Ammon's horn (tissue), 1 donor: ENCODE measurements at places on chromosomes 3 and 15.

GRCh38 chr3:121431726-121432517 is 113.9 kb downstream of the POLQ start:
- peak; percentile 4 for DNase-seq

DNA sequence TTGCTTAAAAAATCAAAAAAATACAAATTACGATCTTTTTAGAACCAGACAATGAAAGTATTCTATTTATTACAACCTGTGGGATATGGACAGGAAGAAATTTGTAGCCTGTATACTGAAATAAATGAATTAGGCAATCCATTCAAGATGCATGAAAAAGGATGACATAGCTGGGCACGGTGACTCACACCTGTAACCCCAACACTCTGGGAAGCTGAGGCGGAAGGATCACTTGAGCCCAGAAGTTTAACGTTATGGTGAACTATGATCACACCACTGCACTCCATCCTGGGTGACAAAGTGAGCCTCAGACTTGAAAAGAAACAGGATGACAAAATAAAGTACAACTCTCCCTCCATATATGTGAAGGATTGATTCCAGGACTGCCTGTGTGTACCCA is 74.1 kb downstream of the MSL2 start:
- DNase-seq = no peak

DNA sequence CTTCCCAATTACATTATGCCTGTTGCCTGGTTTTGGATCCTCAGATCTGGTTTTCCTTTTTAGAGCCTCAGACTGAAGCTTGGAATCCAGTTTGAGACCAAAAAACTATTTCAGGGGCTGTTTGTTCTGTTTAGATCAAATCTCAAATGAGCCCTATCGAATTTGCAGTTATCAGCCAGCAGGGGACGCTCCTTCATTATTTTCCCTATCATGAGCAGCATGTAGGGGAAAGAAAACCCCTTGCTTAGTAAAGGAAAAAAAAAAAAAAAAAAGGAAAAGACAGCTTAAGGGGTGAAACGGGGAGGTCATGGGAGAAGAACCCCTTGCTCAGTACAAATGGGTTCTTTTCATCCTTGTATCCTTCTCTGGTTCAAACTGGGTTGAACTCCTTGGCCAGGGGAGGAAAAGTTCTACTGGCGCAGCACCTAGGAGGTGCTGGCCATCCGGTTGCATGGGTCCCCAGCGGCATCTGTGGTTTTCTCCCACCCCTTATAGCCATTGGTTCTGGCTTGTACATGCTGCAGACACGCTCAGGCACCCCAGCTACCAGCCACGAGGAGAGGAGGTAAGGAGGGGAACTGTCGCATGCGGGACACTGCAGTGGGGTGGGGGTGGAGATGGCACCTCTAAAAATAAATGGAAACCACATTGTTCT is 1375.1 kb upstream of the ALCAM start:
- no peak for DNase-seq

DNA sequence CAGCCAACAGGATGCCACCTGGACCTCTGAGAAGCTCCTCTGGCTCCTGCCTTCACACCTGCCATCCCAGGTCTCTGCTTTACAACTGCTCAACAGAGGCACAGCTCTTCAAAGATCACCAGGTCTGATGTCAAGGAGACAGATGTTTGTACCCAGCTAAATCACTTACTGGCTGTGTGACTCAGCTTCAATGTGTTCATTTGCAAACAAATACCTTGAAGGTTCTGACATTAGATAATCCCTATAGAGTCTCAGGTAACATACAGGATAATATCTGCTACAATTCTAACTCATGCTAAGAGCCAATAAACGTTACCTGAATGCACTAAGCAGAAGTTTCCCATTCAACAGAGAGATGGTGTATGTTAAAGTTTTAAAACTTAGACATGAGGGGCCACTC is 163.4 kb upstream of the IGF1R start:
- DNase-seq = no peak

DNA sequence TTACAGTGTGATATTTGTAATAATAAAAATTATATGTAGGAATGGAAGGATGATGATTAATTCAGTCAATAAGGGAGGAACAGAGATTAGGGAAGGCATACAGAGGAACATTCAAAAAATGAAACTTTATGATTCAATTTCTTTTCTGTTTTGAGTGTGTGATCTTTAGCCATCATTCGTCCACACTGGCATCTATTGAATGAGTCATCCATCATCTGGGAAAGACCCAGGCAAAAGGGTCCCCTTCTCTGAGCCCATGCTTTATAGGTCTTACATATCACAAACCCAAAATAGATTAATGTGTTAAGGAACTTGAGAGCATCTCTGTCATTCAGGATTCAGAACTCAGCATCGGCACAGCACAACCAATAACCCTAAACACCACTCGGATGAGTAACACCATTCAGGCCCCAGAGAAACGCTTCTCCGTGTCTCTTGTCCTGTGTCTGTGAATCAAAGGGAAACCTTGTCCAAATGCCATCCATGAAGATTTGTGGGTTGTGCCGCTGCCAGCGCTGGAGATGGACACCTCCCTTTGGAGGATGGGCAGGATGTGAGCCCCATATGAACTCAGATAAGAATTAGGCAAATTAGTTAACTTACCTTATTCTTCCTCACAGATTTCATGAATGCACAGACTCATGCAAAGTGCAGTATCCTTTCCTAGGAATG is 21.7 kb upstream of the TPM1 start:
- DNase-seq = no peak

- DNase-seq = peak; percentile 48
These were observed 104.8 kb upstream of the RAD18 start for GRCh38 chr3:9068051-9068450.

- DNase-seq = no peak
These were observed 256.7 kb upstream of the SATB1 start for GRCh38 chr3:18681818-18682345.

DNA sequence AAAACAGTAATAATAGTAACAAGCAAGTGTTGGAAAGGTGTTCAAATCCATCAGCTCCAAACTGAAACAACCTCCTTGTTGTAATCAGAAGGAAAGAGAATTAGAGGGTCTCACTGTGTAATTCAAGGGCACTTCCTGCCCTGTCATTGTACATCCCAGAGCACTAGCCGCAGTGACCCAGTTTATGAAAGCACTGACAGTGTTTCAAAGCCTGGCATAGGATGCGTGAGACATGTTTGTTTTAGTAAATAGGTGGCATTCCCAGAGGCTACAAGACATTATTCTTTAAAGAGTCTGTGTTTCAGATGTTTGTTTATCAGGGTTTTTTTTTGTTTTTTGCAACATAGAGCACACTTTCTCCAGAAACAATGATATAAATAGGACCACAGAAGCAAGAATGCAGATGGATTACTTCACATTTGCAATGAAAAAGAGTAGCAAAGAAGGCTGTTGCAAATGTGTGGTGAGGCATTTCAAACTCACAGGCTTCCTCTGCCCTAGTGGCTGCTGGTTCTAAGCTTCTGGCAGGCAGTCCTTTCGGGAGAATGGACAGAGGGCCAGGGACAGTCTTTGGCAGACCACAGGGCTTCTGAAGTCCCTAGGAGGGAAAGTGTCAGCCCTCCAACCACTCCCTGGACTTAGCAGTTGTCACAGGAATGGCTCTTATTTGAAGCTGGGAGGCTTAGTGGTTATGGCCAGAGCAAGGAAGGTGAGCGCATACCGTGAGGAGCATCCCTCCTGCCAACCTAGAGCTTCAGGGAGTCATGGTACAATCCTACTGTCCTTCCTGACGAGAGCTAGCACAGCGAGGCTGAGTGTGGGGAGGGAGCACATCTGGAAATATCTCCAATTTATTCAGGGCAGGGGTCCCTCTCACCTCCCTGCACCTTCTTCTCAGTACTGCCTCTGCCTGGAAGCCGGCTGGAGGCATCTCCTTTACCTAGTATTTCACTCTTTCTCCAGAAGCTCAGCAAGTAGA is 31.4 kb upstream of the TIPARP start:
- peak; percentile 60 for DNase-seq

GRCh38 chr3:131883711-131884407 is 151.0 kb downstream of the CPNE4 start:
- DNase-seq = no peak

- peak; percentile 53 for DNase-seq
These were observed 92.4 kb downstream of the OXNAD1 start for GRCh38 chr3:16357186-16358121.

GRCh38 chr15:57436166-57436565 is 59.9 kb downstream of the CGNL1 start:
- DNase-seq = no peak

DNA sequence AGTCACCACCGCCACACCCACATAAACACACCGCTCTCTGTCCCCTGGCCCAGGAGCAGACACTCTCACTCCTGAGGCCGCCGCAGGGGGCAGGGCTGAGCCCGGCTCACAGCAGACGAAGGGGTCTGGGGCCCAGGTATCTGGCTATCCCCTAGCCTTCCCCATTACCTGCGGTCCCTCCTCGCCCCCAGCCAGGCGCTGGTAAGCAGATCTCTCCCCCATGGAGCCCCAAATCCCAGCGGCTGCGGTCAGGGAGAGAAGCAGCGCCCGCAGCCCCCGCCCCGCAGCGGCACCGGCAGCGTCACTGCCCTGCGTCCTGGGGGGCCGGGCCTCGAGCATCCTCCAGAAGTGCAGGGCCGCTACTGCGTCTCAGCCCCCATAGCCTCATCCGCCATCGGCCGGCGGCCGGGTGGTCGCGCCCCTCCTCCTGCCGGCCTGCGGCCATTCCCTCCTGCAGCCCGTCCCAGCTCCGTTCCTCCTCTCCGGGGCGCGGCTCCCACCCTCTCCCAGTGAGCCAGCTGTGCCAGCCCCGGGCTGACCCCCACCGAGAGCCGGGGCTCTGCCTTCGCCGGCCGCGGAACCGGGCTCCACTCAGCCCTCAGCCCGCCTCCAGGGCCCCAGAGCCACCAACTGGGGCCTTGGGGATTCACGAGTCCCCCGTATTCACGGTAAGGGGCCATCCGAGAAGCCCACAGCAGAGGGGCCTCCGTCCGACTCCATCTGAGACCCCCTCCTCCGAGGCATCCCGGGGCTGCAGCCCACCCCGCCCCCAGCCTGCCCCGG is 13.1 kb downstream of the TNK2 start:
- DNase-seq = peak; percentile 58

GRCh38 chr15:85306946-85307686 is 73.3 kb upstream of the AKAP13 start:
- DNase-seq = no peak

GRCh38 chr3:138974462-138974861 is 27.4 kb downstream of the FOXL2NB start:
- DNase-seq = no peak

GRCh38 chr3:18510947-18511346 is 85.8 kb upstream of the SATB1 start:
- no peak for DNase-seq

- no peak for DNase-seq
These were observed 62.9 kb upstream of the PRR23C start for GRCh38 chr3:139107424-139108252.

GRCh38 chr3:89635137-89635536 is 527.7 kb downstream of the EPHA3 start:
- no peak for DNase-seq

- DNase-seq = no peak
These were observed 26.8 kb upstream of the FAM107A start for GRCh38 chr3:58604031-58604430.

- DNase-seq = no peak
These were observed 65.2 kb upstream of the MNS1 start for GRCh38 chr15:56530157-56530556.

- DNase-seq = no peak
These were observed 80.8 kb downstream of the SMAD3 start for GRCh38 chr15:67146234-67146633.

- peak; percentile 84 for DNase-seq
These were observed 1.0 kb upstream of the HES1 start for GRCh38 chr3:194134757-194135515.

GRCh38 chr3:115500795-115501194 is 122.5 kb upstream of the GAP43 start:
- DNase-seq = no peak

GRCh38 chr3:64399205-64399800 is 174.0 kb upstream of the PRICKLE2 start:
- DNase-seq = peak; percentile 61

- DNase-seq = no peak
These were observed 50.3 kb downstream of the LSM3 start for GRCh38 chr3:14228681-14229470.

GRCh38 chr3:70982700-70983140 is 600.8 kb downstream of the FOXP1 start:
- peak; percentile 69 for DNase-seq

DNA sequence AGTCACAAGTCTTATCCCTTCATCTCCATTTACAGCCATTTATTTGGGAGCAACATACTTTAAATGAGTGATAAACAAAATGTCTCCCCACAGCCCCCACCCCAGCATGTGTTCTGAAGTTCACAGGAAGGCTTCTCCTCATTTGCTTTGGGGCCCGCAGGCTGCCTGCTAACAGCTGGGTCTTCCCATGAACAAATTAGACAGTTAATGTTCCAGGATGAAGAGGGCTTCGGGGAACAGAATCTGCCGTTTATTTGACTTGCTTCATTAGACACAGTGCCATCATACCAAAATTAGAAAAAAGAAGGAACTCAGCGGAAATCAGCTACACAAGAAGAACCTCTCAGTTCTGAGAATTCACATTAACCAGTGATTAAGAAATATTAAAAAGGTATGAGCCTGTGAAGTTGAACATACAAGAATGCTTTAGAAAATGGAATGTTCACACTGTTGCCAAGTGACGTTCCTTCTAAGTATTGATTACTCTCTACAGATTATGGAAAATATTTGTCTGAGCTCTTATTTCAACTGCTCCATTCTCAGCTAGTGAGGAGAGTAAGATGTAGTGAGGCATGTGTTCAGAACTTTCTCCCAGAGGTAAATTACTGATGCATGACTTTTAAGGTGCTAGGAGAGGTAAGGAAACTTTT is 107.5 kb upstream of the THBS1 start:
- no peak for DNase-seq

- DNase-seq = no peak
These were observed 22.7 kb downstream of the CORO2B start for GRCh38 chr15:68601206-68602197.

DNA sequence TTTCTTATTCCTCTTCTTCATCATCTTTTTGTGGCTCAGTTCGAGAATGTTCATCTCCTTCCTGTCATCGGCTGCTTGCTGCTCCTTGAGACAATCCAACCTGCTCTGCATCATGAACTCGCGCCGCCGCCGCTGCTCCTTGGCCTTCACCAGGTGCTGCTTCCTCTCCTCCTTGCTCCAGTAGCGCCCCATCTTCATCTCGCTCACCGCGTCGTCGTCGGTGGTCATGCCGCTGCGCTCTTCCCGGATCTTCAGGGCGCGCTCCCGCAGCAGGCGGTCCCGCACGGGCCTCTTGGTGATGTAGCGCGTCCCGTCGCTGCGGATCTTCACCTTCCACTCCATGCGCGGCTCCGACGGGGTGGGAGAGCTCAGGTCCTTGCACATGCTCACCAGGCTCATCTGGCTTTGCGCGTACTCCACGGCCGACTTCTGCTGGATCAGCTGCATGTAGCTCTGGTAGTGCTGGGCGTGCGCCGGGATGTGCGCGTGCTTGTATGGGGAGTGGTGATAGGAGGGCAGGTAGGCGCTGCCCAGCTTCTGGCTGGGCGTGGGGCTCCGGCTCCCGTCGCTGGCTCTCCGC is 241.2 kb downstream of the PDZRN3 start:
- DNase-seq = no peak

DNA sequence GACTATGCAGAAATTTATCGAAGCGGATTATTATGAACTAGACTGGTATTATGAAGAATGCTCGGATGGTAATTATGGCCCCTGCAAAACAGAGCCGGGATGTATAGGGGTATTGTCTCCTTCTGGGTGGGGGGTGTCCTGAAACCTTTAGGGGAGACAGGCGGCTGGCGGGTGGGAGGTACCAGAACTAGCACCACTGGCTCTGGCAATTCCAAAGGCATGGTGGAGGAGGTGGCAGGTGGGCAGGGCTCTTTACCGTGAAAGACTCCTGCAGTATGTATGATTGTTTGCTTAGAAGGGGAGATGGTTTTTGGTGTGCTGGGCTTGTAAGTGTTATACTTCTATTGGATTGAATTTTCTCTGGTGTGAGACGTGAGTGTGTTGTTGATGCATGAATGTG is 58.4 kb downstream of the TRAK1 start:
- no peak for DNase-seq
